ENCODE measurements at places on chromosomes 7 and 10. TPM values are rescaled to one million over a fixed set of nuclear protein-coding genes. Genes with fewer than 3 reads are reported as not detected.

MMD2 gene
- not detected for total RNA-seq

PIK3CG gene
- total RNA-seq = 14.8 TPM

CPA4 gene
- total RNA-seq = 27.7 TPM

SPDYE2 gene
- not detected for total RNA-seq

CALHM3 gene
- not detected for total RNA-seq

PCGF5 gene
- 27.5 TPM for total RNA-seq

IQCE gene
- 12.7 TPM for total RNA-seq

FLNC gene
- total RNA-seq = 170 TPM
